Effector CD8-positive, alpha-beta T cell (primary cell): ENCODE measurements at places on chromosomes 16 and 17.

DNA sequence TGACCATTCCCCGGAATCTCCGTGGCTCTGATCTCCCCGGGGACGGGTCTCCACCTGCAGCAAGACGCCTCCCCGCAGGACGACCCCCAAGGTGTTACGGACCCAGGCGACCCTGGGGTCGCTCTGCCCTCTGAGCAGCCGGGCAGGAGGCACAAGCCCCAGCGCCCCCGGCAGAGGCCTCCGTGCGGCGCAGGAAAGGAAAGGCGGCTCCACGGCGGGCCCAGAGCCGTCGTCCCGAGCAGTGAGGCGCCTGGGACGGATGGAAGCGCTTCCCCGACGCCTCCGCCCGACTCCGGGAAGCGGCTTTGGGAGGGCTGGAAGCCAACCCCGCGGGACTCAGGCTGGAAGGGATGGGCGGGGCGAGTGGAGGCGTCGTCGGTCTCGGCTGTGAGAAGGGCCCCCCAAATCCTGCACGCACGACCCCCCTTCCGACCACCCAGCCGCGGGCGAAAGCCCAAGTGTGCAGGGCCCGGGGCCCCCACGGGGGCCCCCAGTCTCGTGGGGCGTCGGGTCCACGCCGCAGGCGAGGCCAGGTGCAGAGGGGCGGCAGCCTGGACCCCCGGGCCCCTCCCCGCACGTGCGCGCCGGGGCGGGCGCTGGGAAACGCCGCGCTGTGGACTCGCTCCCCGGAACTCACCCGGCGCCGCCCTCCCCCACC lies 32.7 kb upstream of the RPH3AL start:
- no peak for DNase-seq

DNA sequence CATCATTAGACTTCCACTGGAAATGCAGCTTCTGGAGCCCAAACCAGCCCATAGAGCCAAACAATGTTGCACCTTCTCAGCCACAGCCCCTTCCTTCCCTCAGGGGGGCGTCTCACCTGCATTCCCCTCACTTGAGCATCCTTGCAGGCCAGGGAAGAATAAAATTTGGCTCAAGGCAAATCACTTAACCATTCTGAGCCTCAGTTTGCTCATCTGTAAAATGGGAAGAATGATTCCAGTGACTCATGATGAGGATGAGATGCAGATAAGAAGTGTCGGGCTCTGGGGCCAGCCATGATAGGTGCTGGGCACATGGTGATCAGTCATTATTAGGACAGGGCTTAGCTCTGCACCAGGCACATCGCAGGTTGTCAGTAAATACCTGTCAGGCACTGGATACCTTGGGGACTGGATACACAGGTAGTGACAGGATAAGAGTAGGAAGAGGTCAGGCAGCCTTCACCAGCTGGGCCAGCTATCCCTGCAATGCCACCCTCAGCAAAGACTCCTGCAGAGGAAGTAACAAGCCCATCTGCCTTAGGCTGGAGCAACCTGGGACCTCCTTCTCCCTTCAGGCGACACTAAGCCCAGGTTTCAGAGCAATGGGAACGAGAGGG lies 208.0 kb upstream of the TNRC6C start:
- no peak for DNase-seq

- DNase-seq: no peak
Observed at GRCh38 chr17:16286947-16287562, 66.2 kb downstream of the CENPV start.

- DNase-seq: no peak
Observed at GRCh38 chr16:83859265-83859664, 39.6 kb upstream of the MLYCD start.

DNA sequence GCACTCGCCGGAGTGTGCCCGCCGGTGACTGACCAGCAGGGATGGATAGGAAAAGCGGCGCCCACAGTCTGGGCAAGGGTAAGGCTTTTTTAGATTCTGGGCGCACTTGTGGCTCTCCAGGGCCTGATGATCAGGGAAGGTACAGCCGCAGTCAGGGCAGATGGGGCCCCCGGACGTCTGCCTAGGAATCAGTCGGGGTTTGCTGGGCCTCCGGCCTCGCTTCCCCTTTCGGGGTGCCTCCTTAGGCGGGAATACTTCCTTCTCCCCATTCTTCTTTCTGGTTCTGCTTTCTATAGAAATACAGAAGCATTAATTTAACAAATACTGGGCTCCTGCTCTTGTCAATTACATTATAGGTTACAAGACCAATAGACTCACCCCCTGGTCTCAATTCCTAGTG lies 5.0 kb downstream of the ZNF689 start:
- no peak for DNase-seq

- no peak for DNase-seq
Observed at GRCh38 chr17:14057591-14057990, 11.7 kb upstream of the COX10 start.

DNA sequence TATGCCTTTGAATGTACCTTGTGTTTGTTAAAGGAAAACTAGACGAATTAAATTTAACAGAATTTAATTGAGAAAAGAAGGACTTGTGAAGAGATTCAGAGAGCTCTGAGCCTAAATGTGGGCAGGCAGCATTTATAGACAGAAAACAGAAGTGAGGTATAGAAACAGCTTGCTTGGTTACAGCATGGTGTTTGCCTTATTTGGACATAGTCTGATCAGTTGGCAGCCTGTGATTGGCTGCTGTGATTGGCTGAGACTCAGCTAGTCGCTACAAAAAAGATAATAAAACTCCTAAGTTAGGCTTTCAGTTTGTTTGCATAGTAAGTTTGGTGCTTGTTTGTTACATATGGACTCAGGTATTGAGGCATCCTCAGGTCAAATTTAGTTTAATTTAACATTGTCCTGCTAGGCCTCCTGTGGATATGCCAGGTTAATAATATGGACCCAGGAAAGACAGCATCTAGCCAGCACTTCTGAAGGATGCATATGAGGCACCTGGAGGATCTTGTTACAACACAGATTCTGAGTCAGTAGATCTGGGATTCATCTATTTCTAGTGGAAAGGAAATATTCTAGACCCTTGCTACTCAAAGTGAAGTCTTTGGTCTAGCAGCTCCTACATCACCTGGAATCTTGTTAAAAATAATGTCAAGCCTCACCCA lies 43.4 kb downstream of the SLFN5 start:
- DNase-seq: no peak
